ENCODE measurements at places on chromosomes 11 and 22.
A peak's percentile ranks its signal among the peaks of the same experiment; 100 is the strongest.

DNA sequence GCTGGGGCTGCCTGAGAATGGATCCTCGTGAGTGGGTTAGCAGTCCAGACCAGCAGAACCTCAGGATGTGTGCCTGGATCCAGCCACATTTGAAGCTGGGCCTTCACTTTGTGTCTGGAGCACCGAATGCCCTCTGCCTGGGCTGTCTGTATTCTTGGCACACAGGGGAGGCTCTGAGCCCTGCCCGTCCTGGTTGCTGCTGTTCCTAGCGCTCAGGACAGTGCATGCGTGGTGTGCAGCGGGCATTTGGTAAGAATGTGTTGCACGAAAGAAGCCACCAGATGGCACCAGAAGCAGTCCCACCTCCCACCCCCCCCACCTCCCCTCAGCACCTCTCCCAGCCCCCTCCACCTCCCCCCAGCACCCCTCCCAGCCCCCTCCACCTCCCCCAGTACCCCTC is 4.1 kb upstream of the MAPK11 start:
- peak; percentile 22 for DNase-seq

DNA sequence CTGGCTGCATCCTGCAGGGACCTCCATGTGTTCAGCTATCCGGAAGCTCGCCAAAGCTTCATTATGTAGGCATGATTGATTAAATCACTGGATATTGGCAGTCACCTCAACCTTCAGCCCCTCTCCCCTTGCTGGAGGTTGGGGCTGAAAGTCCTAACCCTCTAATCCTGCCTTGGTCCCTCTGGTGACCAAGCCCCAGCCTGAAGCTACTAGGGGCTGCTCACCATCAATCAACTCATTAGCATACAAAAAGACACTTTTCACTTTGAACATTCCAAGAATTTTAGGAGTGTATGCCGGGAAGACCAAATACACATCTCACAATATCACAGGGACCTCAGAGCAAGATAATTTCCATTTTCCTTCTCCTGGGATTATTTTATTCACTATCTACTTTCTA is 38.8 kb upstream of the TPBGL start:
- DNase-seq = no peak

DNA sequence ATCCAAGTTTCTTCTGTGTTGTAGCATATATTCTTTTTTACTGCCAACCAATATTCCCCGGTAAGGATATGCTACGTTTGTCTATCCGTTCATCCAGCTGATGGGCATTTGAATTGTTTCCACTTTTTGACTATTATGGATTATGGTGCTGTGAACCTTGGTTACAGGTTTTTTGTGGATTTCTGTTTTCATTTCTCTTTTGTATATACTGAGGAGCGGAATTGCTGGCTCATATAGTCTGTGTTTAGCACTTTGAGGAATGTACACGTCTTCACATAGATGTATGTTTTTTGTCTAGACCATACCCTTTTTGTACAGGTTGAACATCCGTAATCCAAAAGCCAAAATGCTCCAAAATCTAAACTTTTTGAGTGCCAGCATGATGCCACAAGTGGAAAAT is 23.6 kb downstream of the RCOR2 start:
- no peak for DNase-seq

GRCh38 chr11:1373536-1374214 is 16.1 kb upstream of the BRSK2 start:
- DNase-seq = no peak

- DNase-seq = no peak
Measured at GRCh38 chr11:11125618-11126017, 227.4 kb downstream of the CSNK2A3 start.

DNA sequence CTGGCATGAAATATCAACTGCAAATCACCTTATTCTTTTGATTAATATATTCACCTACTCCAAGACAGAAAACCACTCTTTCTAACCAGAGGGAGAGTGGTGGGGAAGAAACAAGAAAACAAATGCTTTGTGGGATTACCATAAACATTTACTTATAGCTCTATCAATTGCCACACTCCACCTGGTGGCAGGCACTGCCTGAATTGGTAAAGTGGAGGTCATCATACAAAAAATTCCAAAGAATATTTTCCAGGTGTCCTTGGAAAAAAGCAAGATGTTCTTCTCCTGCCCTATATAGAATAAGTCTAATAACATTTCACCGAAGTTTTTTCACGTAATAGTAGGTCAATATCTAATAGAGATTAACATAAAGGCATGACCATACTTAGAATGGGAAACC is 45.3 kb downstream of the PHF21A start:
- DNase-seq = no peak

DNA sequence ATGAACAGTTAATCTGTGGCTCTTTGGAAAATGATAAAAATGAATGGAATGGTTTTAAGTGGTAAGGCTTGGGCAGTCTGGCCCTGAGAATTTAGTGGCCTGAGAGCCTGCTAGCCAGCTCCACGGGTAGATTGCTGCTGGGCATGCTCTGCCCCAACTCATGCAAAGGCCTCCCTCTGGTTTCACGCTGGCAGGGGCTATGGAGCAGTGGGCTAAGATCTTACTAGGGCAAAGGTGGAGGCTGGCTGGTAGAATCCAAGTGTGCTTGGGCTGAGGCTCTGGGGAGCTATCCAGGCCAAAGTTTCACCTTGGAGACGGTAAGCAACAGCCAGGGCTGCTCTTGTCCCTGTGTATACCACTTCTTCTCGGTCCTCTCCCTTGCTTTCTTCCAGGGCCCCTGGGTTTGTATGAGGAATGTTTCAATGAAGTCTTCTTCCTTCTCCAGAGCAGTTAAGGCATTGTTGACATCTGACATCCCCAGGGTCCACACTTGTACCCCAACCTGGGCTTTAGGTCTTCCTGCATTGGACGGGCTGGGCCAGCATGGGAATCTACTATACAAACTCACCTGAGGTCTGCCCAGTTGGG is 27.4 kb downstream of the UBE2L3 start:
- DNase-seq = no peak

DNA sequence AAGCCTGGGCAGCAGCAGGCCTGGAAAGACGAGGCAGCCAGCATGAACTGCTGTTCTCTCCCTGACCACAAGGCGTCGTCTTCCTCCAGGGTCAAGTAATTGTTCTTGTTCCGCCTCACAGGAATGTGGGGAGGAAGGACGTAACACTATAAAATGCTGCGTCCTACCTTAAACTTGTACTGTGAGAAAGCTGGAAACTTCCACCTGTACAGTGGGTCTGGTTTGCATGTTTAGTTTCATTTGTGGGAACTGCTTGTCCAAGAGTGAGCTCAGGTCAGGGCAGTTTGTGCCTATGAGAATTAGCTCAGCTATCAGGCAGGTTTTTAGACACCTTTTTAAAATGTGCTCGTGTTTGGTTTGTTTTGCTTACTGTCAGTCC is 55.2 kb downstream of the PANX1 start:
- no peak for DNase-seq

DNA sequence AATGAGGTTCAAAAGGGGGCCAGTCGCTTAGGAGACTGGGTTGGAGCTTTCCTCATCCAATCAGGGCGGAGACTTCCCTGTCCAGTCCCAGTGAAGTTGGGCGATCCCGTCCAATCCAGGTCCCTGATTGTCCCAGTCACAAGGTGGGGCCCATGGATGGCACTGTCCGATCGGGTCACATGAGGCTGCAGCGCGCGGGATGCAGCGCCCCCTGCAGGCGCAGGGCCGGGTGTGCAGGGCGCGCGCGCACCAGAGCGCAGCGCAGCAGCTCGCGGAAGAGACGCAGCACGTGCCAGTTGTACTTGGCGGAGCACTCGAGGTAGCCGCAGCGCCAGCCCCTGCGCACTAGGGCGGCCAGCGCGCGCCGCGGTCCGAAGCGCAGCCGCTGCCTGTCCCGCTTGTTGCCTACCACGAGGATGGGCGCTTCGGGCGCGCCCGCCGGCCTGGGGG is 2.3 kb downstream of the RASL10A start:
- DNase-seq = no peak

DNA sequence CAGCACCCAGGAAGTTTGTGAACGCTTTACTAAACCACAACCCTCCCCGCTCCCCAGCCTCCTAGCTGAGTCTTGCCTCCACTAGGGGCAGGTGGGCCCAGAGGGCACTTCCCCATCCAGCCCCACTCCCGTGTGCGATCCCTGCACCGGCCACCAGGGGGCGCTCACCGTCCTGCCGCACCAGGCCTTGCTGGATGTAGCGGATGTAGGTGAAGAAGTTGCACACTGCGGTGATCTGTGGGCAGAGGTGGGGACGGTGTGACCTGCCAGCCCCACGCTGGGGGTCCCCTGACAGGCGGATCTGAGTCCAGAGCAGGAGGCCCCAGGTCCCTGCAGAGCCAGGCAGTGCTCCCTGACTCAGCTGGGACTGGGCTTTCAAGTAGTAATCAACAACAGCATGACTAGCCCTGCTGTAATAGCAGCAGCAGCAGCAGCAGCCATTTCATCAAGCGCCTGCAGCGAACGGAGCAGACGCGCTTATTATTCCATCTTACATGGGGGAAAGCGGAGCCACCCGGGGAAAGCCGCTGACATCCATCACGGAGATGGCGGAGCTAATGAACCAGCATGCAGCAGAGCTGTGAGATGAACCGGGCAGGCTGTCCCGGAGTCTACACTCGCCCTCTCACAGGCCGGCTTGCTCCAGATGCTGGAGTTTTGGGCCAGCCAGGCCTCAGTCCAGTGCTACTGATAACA is 7.9 kb upstream of the FADS3 start:
- no peak for DNase-seq

DNA sequence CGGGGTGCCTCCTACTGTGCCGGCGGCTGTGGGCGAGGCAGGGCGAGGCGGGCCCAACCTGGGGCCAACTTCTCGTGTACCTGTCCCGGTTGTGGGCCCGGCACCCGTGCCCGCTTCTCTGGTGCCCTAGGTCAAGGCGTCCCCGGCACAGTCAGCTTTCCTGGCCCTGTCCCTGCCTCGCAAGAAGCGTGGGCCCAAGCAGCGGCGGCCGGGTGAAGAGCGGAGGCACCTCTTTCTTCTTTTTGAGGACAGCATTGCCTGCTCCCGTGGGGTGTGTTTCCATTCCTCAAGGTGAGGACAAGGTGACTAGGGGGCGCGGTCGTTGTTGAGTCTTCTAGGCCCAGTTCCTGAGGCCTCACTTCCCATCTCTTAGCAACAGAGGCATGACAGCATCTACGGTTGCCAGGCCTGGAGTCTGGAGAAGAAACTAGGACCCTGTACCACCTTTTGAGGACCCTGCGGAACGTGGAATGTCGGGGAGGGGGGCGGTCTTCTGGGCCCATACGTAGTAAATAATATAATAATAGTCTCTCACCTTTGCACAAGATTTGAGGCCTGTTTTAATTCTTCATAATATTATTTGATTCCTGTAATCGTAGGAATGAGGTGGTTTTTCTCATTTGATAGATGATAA is 418 bp downstream of the ACO2 start:
- no peak for DNase-seq

GRCh38 chr22:43473031-43473430 is 61.2 kb downstream of the MPPED1 start:
- no peak for DNase-seq

GRCh38 chr11:10441652-10442503 is 13.2 kb upstream of the AMPD3 start:
- DNase-seq = no peak

DNA sequence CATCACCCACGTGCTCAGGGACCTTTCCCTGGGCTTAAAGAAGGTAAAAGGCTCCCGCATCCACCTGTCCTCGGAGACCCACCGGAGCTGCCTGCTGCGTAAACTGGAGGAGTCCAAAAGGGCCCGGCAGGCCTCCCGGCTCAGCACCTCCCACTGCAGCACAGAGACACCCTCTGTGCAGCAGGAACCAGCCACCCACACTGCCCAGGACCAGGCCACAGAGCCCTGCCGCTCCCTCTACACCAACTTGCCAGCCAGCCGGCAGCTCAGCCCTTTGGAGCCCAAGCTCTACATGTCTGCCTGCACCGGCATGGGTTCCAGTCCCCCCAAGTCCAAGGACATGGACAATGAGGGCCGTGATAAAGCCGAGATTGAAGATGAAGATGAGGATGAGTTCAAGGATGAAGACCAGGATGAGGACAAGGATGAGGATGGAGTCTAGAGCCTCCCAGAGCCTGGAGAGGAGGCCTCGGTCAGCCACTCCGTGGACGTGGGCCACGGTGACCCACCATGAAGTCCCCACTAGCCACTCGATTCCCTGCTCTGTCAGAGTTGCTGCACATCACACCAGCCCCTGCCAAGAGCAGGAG is 4.2 kb downstream of the CCDC116 start:
- DNase-seq = no peak
